PC-9 (cell line): ENCODE measurements at places on chromosomes 2 and 18. TPM values are rescaled to one million over a fixed set of nuclear protein-coding genes. Genes with fewer than 3 reads are reported as not detected.

The KRTCAP3 gene
- total RNA-seq, result 62.9 and 91.7 TPM in 2 replicates

The PID1 gene
- total RNA-seq, result not detected in 2 replicates

The CAPN14 gene
- total RNA-seq, result 0.35 TPM in 2 replicates

The CFAP210 gene
- 0.96 TPM in 1 of 2 replicates, not detected in the other for total RNA-seq

The CSRNP3 gene
- total RNA-seq, result 0.41 and 0.85 TPM in 2 replicates

The NR4A2 gene
- total RNA-seq, result 2.3 and 3.0 TPM in 2 replicates
